H9 (cell line): ENCODE measurements at places on chromosomes 16 and 17.
A peak's percentile ranks its signal among the peaks of the same experiment; 100 is the strongest.

GRCh38 chr16:65225488-65225887, 103.6 kb upstream of the CDH11 start:
- no peak for DNase-seq

DNA sequence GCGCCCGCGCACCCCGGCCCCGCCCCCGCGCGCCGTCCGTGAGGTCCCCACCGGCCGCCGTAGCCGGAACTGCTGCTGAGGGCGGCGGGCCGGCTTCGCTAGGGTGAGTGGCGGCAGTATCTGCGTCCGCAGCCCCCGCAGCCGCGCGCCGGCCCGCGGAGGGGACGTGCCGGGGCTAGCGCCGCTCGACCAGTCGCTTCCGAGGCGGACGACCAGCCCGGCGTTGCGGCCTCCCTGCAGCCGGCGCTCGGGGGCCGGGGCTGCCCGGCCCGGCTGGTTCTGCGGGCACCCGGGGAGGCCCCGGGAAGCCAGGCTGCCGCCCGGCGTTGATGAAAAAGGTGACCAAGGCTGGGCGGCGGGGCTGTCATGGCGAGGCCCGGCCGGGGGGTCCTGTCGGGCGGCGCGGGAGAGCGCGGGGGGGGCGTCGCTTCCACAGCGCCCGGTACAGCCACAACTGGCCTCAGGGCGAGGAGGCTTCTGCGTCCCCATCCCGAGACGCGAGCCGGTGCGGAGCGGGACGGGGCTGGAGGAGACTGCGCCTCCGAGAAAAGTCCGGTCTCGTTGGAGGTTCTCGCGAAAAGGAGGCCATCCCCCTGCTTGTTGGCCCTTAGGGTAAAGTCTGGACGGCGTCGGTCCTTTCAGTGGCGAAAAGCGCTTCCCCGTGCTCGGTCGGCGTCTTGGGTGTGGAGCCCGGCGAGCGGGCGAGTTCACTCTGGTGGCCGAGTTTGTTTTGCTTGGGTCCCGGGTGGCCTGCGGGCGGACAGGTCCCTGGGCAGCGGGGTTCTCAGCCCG, at the start of gene CRAMP1:
CRAMP1 (plus strand) TSS at position 41 of the 792 bp plus-strand sequence. CDS start 2,280 bp downstream, outside the sequence.
- DNase-seq, result no peak

GRCh38 chr17:62994931-62995330, 28.9 kb downstream of the TANC2 start:
- no peak for DNase-seq

- DNase-seq, result no peak
Observed at GRCh38 chr17:6927290-6928126, 68.3 kb upstream of the ALOX12 start.

DNA sequence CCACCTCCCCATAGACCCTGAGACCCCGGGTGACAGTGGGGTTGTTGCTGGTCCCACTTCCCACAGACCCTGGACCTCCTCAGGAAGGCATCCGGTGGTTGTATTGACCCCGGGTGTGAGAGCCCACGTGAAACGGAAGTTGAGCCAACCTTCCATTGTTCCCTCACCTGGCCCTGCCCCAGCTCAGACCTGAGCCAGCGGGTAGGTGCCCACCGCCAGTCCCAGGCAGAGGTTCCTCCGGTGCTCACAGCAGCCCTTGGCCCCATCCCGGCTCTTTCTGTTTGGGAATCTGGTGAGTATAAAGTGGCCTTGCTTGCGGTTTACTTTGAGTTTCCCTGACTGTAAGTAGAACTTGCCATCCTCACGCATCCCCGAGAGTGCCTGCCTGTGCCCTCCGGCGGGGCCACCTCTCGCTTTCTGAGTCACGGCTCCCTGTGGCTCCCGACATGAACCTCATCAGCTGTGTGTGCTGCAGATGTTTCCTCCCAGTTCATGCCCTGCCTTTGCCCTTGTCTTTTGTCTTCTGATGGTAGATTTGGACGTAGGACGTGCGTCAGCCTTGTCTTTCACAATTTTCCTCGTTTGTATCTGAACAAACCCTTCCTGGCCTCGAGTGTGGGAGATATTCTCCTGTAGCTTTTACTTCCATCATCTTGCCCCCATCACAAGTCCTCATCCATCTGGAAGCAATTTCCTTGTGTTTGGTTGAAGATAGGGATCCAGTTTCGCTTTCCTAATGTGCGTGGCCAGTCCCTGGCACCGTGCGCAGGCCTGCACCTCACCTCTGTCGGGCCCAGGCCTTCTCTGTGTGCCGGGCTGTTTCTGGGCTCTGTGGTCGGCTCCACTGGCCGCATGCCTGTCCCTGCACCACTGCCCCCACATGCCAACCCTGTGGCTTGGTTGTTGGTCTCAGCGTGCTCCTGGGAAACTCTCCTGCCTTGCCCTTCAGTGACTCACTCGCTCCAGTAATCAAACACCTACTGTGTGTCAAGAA, 76.0 kb downstream of the METRNL start:
- DNase-seq, result peak; percentile 31

DNA sequence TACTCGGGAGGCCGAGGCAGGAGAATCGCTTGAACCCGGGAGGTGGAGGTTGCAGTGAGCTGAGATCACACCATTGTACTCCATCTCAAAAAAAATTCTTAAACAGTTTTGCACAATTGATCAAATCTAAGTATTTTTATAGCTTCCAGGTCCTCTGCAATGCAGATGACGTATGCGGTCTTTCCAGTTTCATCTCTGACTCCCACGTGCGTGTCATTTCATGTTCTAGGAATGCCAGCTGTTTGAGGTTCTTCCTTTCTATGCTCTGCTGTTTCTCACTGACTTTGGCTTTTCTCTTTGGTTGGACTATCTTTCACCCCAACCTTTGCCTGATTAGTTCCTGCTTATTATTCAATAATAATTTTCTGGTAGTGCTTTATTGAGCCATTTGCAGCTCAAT, 16.2 kb downstream of the CHP2 start:
- DNase-seq, result no peak

DNA sequence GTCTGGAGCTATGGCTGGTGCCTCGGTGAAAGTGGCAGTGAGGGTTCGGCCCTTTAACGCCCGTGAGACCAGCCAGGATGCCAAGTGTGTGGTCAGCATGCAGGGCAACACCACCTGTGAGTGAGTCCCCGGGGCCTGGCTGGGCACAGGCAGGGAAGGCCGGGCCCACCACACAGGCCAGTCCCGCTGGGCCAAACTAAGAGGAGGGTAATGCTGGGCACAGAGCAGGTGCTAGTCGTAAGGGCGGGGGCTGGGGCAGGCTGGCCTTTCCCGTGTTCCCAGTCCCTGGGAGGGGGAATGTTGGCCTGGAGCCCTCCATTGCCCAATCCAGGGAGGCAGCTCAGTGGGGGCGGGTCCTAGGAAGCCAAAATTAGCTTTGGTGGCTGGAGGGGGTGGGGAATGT, 2.5 kb downstream of the KIF1C start:
- no peak for DNase-seq

DNA sequence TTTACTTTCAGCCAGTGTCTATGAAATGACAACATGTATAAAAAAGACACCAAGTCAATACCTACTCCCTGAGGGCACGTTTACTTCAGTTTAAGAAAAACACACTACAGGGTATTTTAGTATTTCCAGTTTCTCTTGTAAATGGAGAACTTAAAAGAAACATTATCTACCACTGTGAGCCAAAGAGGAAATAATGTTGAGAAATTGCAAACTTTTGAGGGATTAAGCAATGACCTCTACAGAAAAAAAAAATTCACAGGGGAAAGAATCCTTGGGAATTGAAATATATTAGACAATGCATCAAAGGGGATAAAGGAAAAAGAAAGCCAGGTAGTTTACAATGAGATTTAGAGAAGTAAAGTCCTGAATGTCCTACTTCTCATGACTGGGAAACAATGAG, 126.0 kb downstream of the KCNJ2 start:
- DNase-seq, result no peak

GRCh38 chr17:42475121-42475520, 16.4 kb downstream of the ATP6V0A1 start:
- DNase-seq, result no peak

DNA sequence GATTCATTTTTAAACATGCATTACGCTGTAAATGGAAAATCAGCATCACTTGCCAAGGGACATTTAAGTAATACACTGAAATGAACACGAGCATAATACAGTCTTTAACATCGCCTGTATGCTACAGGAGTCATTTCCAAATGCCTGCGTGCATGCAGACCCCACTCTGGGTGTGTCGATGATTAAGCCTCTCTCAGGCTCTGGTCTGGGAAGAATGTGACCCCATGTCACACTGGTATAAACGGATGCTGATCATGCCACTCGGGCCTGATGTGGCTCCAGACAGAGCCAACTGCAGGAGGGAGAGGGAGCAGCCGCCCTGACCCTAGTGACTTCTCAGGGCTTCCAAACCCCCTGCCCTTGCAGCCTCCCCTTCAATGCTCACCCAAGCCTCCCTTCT, 10.8 kb downstream of the EMP2 start:
- no peak for DNase-seq

DNA sequence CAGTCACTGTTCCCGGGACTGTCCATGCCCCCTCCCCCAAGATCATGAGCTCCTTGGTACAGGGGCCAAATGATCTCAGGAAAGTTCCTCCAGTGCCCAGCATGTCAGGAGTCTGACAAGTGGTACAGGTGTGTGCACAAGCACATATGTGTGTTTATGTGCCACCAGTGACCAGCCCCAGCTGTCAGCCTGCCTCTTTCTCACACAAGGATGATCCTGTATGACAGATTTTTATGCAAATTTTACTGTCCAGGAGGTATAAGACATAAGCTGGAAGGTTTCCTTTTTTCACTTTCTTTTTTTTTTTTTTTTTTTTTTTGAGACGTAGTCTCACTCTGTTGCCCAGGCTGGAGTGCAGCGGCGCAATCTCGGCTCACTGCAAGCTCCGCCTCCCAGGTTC, 31.4 kb upstream of the GFOD2 start:
- DNase-seq, result no peak

DNA sequence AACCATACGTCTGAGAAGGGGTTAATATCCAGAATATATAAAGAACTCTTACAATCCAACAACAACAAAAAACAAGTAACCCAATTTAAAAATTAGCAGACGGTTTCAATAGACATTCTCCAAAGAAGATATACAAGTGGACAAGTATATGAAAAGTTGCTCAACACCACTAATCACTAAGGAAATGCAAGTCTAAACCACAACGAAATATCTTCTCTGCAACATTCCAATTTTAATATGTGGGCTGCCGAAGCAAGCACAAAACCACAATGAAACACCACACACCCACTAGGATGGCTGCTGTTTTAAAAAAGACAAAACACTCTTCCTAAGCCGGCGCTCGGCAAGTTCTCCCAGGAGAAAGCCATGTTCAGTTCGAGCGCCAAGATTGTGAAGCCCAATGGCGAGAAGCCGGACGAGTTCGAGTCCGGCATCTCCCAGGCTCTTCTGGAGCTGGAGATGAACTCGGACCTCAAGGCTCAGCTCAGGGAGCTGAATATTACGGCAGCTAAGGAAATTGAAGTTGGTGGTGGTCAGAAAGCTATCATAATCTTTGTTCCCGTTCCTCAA, 5.9 kb upstream of the SLC13A2 start:
- DNase-seq, result no peak

- no peak for DNase-seq
Observed at GRCh38 chr16:7976563-7976962, 613.7 kb downstream of the TMEM114 start.

DNA sequence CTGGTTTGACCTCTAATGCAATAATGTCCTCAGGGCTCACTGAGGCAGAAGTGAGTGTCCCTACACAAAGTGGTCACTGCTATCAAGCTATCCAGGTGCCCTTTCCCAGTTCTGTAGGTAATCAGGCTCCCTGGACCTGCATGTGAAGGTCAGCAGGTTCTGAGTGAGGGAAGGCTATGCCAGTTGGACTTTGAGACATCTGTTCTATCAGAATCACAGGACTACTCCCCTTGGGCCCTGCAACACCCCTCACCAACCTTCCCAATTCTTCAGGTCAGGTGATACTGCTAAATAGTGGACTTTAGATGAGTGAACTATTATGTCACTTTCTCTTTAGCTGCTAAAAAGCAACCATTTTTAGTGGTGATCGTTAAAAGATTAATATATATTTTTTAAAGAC, 37.6 kb downstream of the ZZEF1 start:
- no peak for DNase-seq

GRCh38 chr16:85302018-85302847, 190.0 kb upstream of the CIBAR2 start:
- no peak for DNase-seq

DNA sequence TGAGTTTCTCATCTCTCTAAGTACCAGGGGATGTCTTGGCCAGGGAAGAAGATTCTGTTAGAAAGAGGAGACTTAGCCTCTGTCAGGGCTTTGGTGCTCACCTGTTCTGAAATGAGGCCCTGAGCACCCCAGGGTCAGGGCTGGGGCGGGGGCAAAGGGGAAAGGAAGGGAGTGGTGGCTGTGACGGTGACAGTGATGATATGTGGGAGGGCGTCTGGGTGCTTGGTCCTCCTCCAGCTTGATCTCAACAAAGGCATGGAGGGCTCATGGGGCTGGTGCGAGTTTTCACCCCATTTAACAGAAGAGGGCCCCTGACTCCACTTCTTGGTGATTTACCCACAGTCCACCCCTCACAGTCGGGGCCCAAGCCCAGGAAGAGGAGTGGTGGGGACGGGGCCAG, 15.1 kb downstream of the SOX8 start:
- no peak for DNase-seq

- peak; percentile 31 for DNase-seq
Observed at GRCh38 chr16:77064037-77064436, 127.0 kb upstream of the MON1B start.

DNA sequence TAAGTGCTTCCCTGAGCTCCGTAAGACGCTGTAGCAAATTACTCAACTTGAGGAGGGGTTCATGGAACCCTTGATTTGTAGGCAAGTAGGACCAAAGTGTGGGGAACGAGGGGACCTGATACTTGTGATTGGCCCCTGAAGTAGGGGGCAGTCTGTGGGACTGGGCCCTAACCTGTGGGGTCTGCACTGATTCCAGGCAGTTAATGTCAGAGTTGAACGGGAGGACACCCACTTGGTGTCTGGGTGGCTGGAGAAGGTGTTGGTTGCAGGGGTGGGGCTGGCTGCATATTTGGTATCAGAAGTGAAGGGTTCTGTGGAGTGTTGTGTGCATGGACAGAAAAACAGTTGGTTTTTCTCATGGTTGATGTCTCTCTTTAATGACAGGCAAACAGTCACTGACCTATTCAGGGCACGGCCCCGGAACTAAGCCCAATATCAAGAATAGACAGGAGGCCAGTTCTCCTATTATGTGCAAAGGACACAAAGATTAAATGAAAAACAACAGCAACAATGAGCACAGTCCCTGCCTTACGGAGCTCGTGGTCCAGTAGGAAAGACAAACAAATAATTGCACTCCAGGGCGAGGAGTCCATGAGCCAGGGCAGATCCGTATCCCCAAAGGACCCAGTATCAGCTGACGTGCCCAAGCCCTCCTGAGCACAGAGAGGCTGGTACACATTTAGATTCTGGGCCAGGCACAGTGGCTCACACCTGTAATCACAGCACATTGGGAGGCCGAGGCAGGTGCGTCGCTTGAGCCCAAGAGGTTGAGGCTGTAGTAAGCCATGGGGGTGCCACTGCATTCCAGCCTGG, 19.2 kb downstream of the MXRA7 start:
- no peak for DNase-seq

GRCh38 chr17:78905541-78905940, 2.5 kb upstream of the CEP295NL start:
- no peak for DNase-seq

- DNase-seq, result no peak
Observed at GRCh38 chr16:4862639-4863038, 15.4 kb downstream of the UBN1 start.

- peak; percentile 98 for DNase-seq
Observed at GRCh38 chr17:17839791-17840707, 3.3 kb upstream of the SREBF1 start.

GRCh38 chr17:41818024-41818423, 5.2 kb downstream of the FKBP10 start:
- DNase-seq, result no peak
